ENCODE measurements at places on chromosomes 1 and 21. TPM values are rescaled to one million over a fixed set of nuclear protein-coding genes. Genes with fewer than 3 reads are reported as not detected.

Gene CD101
- total RNA-seq: 3.6 TPM

Gene AADACL4
- not detected for total RNA-seq

Gene ZNF593OS
- not detected for total RNA-seq

Gene RORC
- total RNA-seq: 25.4 TPM

Gene PRRX1
- not detected for total RNA-seq

Gene KRTAP10-10
- total RNA-seq: not detected

DNA sequence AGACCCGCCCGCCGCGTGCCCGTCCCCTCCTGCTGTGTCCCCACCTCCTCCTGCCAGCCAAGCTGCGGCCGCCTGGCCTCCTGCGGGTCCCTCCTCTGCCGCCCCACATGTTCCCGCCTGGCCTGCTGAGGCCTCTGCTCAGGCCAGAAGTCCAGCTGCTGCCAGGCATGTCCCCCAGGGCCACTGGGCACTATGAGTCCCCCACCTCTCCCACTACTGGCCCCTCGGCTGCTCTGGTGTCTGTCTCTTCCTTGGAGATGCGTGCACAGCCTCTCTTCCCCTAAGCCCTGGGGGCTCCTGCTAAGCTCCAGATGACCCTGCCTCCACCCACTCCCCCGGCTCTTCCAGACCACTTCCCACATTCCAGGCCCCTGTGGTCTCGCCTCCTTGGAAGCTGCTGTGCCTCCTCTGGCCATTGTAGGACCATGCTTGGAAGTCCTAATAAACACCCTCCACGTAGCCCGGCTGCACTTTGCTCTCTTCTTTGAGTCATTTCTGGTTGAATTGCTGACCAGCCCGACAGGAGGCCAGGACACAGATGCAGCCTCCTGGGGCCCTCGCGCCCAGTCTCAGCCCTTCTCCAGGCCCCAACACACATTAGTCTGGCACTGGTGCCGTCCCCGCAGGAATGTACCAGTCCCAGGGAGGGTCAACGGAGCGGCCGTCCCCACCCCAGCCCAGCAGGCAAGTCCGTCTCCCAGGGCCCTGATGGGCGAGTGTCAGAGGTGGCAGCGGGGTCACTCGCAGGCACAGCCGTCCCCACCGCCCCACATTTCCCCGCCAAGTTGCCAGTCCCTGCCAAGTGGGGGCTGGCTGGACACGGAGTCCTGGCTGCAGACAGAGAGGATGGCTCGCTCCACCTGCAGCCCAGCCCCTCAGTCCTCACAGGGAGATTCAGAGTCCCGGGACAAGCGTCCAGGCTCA is 1.1 kb downstream of the KRTAP10-12 start:
- peaks cover 64% of the 10 kb centered on the region for H3K27me3 ChIP-seq
- H3K27ac ChIP-seq: no peak overlapping the region
- no peak overlapping the region for H3K4me3 ChIP-seq
- H3K36me3 ChIP-seq: peaks cover 4% of the 10 kb centered on the region
- peaks cover 2% of the 10 kb centered on the region for H3K4me1 ChIP-seq

DNA sequence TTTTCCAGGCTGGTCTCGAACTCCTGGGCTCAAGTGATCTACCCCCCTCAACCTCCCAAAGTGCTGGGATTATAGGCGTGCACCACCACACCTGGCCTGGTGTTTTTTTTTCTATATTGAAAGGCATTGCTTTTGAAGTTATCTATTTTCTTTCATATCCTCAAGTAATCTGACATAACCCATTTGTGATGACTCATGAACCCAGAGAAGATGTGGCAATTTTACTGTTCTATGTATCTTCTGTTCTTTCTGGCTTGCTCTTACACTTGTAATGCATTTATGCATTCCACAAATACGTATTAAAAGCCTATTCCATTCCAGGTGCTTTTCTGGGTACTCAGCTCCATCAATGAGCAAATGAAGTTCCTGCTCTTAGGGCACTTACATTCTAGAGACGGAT is 29.9 kb upstream of the ERRFI1 start:
- DNase-seq: no peak
- peaks cover 2% of the 10 kb centered on the region for H3K27me3 ChIP-seq
- no peaks in the 10 kb centered on the region for H3K36me3 ChIP-seq
- H3K27ac ChIP-seq: no peak overlapping the region

DNA sequence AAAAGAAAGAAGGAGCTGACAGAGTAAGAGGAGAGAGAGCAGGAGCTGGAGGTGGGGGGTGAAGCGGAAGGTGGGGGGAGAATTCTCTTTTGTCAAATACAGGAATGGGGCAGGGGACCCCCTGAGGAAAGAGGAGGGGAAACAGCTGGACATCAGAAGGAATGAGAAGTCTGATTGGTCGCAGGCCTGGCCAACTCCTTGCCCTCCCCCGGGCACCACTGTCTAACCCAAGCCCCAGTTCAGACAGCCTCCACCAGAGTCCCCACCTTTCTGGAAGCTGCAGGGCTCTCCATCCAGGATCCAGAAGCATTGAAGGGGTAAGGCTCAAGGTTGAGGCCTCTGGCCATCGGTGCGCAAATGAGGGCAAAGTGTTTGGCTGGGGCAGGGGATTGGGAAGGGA is at the start of gene OPTC:
OPTC (plus strand) TSS at position 253 of the 400 bp plus-strand sequence. CDS start 1,853 bp downstream, outside the sequence.
- H3K4me3 ChIP-seq: no peak within 1 kb of the TSS
- no peaks in the 10 kb centered on the region for H3K36me3 ChIP-seq
- no peak for DNase-seq
- no peak within 1 kb of the TSS for H3K27ac ChIP-seq

DNA sequence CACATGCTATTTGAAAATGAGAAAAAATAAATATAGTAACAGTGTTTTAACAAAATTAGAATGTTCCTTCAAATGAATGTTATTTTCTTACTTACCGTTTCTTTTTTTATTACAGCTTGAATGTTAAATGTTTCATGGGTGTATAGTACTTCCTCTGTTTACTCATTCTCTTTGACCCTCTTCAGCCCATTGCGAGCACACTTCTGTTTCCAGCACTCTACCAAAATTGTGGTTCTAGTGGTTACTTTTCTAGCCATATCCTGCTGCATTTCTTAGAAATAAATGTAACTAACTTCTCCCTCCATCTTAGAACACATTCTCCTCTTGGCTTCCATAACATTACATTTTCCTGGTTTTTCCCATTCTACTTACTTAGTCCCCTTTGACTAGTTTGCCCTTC is 190.0 kb upstream of the C1orf105 start:
- H3K4me3 ChIP-seq: no peak overlapping the region
- no peak for DNase-seq
- no peak overlapping the region for H3K27ac ChIP-seq
- no peaks in the 10 kb centered on the region for H3K27me3 ChIP-seq
- peaks cover 6% of the 10 kb centered on the region for H3K36me3 ChIP-seq

DNA sequence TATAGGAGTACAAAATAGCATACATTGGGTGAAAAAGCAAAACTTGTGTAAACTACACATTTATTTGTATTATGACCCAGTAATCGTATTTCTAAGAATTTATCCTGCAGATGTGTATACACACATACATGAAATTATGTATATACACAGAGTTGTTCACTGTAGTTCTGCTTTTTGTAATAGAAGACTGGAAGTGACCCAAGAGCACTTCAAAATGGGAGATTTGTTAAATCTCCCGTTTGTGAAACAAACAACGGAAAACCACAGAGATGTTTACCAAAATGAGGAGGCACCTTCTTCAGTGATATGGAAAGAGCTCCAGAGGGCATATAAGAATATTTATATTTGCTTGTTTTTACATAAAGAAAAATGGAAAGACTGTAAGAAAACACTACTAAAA is 18.0 kb upstream of the MNDA start:
- no peaks in the 10 kb centered on the region for H3K27me3 ChIP-seq
- no peak overlapping the region for H3K27ac ChIP-seq
- no peak overlapping the region for H3K4me3 ChIP-seq
- H3K4me1 ChIP-seq: peaks cover 4% of the 10 kb centered on the region

- peak; percentile 33 for DNase-seq
- H3K27me3 ChIP-seq: peaks cover 7% of the 10 kb centered on the region
- no peaks in the 10 kb centered on the region for H3K36me3 ChIP-seq
- no peak overlapping the region for H3K27ac ChIP-seq
These were observed 63.6 kb upstream of the ZC3H12A start for GRCh38 chr1:37410815-37411214.

DNA sequence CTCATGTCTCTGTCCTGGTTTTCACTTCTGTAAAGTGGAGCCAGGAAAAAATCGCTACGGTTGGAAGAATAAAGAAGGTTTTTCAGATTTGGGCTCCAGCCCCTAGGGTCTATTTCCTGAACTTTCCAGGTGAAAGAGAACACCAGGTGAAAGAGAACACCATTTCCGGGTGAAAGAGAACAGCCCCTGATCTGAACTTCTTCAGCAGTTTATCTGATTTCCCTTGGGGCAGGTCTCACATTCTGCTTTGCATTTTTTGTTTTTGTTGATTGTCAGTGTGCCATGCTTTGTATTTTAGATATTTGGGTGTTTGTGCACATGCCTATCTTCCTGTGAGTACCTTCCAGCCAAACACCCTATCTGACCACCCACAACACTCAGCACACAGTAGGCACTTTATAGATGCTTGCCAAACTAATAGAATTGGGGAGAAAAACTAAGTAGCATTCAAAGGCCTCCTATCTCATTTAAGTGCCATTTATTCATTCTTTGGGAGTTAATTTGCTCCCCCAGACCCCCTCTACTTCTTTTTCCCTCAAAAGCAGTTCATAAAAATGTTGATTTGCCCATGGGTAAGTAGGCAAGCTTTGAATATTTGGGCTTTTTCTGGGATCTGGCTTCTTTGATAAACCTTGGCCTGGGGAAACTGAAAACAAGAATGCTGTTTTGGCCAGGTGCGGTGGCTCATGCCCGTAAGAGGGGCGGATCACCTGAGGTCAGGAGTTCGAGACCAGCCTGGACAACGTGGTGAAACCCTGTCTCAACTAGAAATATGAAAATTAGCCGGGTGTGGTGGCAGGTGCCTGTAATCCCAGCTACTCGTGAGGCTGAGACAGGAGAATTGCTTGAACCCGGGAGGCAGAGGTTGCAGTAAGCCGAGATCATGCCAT is 2.2 kb downstream of the NAV1 start:
- DNase-seq: no peak
- H3K4me3 ChIP-seq: no peak overlapping the region
- H3K36me3 ChIP-seq: no peaks in the 10 kb centered on the region
- H3K4me1 ChIP-seq: peaks cover 14% of the 10 kb centered on the region
- peaks cover 71% of the 10 kb centered on the region for H3K27me3 ChIP-seq

GRCh38 chr1:225451340-225451739 is 23.5 kb upstream of the LBR start:
- peaks cover 49% of the 10 kb centered on the region for H3K4me1 ChIP-seq
- H3K27me3 ChIP-seq: no peaks in the 10 kb centered on the region
- no peak for DNase-seq
- H3K27ac ChIP-seq: peak overlapping the region; percentile 45
- H3K4me3 ChIP-seq: no peak overlapping the region
- H3K36me3 ChIP-seq: no peaks in the 10 kb centered on the region

GRCh38 chr1:180836449-180836848 is 76.2 kb upstream of the KIAA1614 start:
- H3K4me3 ChIP-seq: no peak overlapping the region
- DNase-seq: no peak
- H3K27me3 ChIP-seq: no peaks in the 10 kb centered on the region
- H3K4me1 ChIP-seq: peaks cover 6% of the 10 kb centered on the region

- H3K36me3 ChIP-seq: peaks cover 84% of the 10 kb centered on the region
- H3K4me1 ChIP-seq: peaks cover 87% of the 10 kb centered on the region
- no peaks in the 10 kb centered on the region for H3K27me3 ChIP-seq
- no peak for DNase-seq
- H3K4me3 ChIP-seq: no peak overlapping the region
- H3K27ac ChIP-seq: no peak overlapping the region
These were observed 5.6 kb downstream of the MX2 start for GRCh38 chr21:41367301-41367944.

GRCh38 chr1:89765774-89766173 is 55.1 kb upstream of the LRRC8D start:
- peaks cover 34% of the 10 kb centered on the region for H3K4me1 ChIP-seq
- H3K4me3 ChIP-seq: no peak overlapping the region
- no peak for DNase-seq
- peaks cover 1% of the 10 kb centered on the region for H3K27me3 ChIP-seq
- peaks cover 2% of the 10 kb centered on the region for H3K36me3 ChIP-seq

GRCh38 chr1:161722406-161722805 is 1.1 kb downstream of the FCRLB start:
- peaks cover 40% of the 10 kb centered on the region for H3K27me3 ChIP-seq
- no peak overlapping the region for H3K27ac ChIP-seq
- no peak overlapping the region for H3K4me3 ChIP-seq
- peaks cover 41% of the 10 kb centered on the region for H3K4me1 ChIP-seq
- no peak for DNase-seq

GRCh38 chr1:165524639-165525285 is 19.0 kb upstream of the LRRC52 start:
- no peaks in the 10 kb centered on the region for H3K4me1 ChIP-seq
- no peaks in the 10 kb centered on the region for H3K36me3 ChIP-seq
- peaks cover 46% of the 10 kb centered on the region for H3K27me3 ChIP-seq
- no peak overlapping the region for H3K4me3 ChIP-seq

DNA sequence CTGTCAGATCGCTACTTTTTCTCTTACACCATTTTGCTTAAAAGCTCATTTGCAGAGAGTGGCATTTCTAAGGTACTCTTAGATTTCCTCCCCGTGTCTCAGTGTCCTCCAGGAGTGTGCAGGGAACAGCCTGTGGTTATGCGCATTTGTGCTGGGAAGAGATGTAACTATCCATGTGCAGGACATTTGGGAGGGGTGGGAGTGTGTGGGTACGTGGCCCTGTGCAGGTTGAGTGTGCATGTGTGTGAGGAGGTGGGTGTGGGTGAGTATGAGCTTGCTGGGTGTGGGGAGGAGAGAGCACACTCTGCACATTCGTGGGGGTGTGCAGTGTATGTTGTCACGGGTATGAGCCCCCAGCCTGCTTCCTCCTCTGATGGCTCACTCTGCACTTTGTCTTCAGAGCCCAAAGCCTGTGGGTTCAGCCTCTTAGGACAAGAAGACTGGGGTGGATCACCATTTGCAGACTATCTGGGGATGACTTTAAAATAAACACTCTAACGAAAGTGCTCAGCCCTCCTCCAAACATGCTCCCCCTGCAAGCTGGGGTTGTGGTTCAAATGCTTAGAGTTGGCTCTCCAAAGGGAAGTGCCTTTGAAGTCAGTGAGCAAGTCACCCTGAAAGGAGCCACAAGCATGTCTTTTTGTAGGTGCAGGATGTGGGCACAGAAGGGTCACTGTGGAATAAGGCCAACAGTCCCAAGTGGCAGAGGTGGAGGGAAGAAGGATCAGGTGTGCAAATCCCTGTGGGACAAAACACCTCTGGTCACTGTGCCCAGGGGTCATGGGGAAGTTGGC is 295.4 kb downstream of the RRAGC start:
- peaks cover 44% of the 10 kb centered on the region for H3K27me3 ChIP-seq
- DNase-seq: peak; percentile 23
- H3K36me3 ChIP-seq: no peaks in the 10 kb centered on the region
- H3K27ac ChIP-seq: no peak overlapping the region

GRCh38 chr1:204435872-204436271 is 24.3 kb upstream of the PPP1R15B start:
- no peak overlapping the region for H3K4me3 ChIP-seq
- H3K27me3 ChIP-seq: no peaks in the 10 kb centered on the region
- peaks cover 50% of the 10 kb centered on the region for H3K36me3 ChIP-seq
- peaks cover 15% of the 10 kb centered on the region for H3K4me1 ChIP-seq
- DNase-seq: no peak

GRCh38 chr1:26752519-26752918 is 35.2 kb upstream of the PIGV start:
- H3K36me3 ChIP-seq: peaks cover 63% of the 10 kb centered on the region
- no peak overlapping the region for H3K4me3 ChIP-seq
- H3K27ac ChIP-seq: no peak overlapping the region
- H3K27me3 ChIP-seq: no peaks in the 10 kb centered on the region
- H3K4me1 ChIP-seq: peaks cover 33% of the 10 kb centered on the region
- DNase-seq: no peak

- DNase-seq: no peak
- no peak overlapping the region for H3K4me3 ChIP-seq
- no peaks in the 10 kb centered on the region for H3K36me3 ChIP-seq
- peaks cover 17% of the 10 kb centered on the region for H3K4me1 ChIP-seq
- H3K27ac ChIP-seq: no peak overlapping the region
These were observed 70.6 kb downstream of the LMO4 start for GRCh38 chr1:87399264-87399663.
